A673 (cell line): ENCODE measurements at places on chromosomes 11 and 22.
A peak's percentile ranks its signal among the peaks of the same experiment; 100 is the strongest.

DNA sequence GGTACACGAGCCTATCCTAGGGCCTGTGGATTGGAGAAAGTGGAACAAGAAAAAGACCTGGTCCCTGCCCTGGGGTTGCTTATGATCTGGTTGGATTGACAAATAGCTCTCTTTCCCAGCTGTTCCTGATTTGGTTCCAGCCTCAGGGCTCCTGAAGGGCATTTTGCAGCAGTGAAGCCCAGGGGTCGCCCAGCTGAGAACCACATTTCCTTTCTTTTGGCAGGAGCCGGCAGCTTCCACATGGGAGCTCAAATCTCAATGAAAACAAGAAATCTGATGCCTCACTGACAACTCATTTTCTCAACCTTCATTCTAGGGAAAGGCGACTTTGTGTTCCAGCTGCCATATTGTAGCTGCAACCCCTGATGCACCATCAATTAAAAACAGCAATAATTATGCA lies 140.6 kb upstream of the CADM1 start:
- no peak for DNase-seq

DNA sequence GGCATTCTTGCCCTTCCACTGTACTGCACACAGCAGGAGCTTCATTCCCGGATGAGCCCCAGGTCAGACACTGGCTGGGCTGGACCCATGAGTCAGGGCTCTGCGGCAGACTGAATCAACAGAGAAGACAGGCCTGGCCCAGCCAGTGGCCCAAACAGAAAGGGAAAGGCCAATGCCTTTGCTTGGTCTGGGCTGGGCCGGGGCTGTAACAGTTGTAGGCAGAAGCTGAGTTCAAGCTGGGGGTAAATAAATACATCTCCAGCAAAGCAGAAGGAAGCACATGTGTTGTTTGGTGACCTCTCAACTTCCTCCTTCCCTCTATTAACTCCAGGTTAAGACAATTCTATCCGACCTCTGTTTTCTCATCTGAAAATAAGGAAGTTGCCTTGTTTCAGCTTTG lies 1.8 kb upstream of the SMIM35 start:
- no peak for DNase-seq

GRCh38 chr11:61092280-61092766 lies 10.0 kb upstream of the CD5 start:
- no peak for DNase-seq

DNA sequence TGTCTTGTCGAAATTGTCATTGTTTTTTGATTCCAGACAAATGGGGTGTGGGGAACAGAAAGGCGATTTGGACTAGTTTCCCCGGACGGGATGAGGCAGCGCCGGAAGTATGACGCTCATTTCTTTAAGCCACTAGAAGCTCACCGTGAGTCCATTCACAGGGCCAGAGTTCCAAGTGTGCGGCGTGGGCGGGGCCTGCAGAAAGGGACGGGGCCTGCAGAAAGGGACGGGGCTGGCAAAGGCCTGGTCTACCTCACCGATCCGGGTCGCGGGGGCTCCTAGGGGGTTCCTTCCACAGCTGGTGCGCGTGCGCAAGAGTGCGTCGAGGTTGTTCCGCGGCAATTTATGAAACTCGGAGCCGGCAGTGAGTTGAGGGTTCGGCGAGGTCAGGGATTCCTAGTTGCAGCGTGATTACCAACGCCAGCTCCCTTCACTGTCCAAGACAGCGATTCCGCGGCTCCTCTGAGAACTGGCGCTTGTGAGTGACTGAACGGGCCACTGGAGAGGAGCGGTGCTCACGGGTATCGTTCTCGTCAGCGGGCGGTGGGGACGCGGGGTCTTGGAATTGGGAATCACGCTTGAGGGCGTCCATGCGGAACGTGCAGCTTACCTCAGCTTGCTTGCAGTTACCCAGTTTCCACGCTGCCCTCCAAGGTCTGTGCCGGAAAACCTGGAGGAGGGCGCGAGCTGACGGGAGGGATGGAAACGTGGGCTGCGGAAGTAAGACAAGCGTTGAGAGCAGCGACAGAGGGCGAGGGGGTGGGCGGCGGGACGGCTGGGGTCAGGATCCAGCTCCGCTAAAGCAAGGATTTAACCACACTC lies at the start of gene ZNF215:
Gene ZNF215, plus strand, starts transcription at position 219 of the 822 bp plus-strand sequence. CDS start 5,847 bp downstream, outside the sequence.
- DNase-seq, result peak; percentile 55

DNA sequence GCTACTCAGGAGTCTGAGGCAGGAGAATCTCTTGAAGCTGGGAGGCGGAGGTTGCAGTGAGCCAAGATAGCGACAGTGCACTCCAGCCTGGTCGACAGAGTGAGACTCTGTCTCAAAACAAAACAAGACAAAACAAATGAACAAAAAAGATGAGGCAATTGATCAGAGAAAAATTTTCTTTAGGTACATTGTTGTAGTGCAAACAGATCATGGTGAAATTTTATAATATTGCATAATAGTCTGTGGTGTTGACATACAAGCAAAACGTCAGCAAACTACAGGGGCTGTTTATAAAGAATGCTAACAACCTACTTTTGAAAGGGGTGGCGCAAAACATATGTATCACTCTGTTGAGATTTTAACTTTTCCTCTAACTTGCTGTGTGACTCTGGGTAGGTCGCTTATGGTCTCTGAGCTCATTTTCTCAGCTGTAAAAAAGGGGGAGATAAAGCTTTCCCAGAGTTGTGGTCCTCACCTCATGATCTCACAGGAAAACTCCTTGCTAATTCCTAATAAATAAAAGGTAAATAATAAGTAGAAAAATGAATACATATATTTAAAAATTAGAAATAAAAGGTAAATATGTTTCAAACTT lies 64.8 kb upstream of the NUP160 start:
- DNase-seq, result no peak

- no peak for DNase-seq
These were observed 5.1 kb downstream of the FAM118A start for GRCh38 chr22:45314786-45315185.

DNA sequence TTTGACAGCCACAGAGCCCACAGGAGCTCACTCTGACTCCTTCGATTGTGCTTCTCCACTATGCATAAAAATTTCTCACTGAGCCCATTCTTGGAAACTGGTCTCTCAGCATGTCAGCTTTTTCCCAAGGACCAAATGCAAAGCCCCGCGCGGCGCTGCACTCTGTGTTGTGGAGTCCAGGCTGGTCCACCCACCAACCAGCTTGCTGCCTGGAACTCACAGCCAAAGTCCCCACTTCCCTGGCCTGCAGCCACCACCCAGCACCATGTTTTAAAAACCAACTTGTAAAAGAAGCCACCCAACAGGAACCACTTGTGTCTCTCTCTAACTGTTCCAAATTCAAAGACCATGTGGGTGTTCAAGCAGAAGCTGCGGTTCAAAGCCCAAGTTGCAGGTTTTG lies 124.4 kb downstream of the SPATA19 start:
- no peak for DNase-seq

DNA sequence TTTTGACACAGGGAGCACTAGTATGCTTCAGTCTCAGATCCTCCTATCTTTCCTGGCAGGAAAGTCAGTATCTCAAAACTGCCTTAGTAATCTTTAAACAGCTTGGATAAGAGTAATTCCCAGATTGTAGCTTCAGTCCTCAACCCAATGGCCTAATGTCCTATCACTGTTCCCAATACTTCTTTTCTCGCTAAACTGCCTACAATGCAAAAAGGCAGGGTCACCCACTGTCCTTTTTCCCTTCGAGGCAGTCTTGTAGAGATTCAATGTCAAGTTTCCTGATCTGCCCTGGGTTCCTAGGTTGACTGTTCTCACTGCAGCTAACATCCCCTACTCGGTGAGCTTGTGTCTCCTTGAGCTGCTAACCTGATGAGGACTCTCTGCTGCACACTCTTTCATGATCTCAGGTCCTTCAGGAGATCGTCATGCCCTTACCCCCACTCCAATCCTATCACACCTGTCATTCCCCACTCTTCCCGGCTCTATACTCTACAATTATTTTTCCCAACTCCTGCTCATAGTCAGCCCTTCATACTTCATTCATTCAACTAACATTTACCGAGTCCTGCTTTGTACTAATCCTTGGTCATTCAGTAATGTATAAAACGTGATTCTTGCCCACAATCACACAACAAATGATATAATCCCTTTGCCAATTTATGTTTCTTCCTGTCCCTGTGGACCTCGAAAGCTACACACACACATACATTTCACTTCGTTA lies 904 bp downstream of the C2CD3 start:
- no peak for DNase-seq

DNA sequence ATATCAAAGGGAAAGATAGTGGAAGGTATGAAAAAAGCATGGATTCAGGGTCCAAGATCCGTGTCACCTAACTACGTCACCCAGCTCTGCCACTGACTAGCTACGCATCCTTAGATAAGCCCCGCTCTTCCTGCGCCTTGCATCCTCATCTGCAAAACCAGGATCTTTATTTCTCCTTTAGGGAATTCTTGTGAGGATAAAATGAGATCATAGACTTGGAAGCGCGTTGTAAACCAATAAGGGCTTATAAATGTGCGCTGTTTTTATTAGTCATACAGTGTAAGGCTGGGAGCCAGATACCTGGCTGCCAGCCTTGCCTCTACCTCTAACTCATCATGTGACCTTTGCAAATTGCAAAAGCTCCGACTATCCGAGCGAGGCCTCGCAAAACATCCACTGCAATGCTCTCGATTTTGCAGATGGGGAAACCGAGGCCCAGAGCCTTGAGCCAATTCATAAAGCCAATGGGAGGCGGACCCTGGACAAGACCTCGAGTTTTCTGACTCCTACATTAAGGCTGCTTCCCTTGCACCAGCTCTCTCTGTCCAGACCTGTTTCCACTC lies 753 bp downstream of the PRPF19 start:
- peak; percentile 29 for DNase-seq

GRCh38 chr11:59923813-59924212 lies 14.4 kb upstream of the OOSP1 start:
- no peak for DNase-seq

GRCh38 chr11:33861386-33861785 lies 30.5 kb downstream of the LMO2 start:
- no peak for DNase-seq

DNA sequence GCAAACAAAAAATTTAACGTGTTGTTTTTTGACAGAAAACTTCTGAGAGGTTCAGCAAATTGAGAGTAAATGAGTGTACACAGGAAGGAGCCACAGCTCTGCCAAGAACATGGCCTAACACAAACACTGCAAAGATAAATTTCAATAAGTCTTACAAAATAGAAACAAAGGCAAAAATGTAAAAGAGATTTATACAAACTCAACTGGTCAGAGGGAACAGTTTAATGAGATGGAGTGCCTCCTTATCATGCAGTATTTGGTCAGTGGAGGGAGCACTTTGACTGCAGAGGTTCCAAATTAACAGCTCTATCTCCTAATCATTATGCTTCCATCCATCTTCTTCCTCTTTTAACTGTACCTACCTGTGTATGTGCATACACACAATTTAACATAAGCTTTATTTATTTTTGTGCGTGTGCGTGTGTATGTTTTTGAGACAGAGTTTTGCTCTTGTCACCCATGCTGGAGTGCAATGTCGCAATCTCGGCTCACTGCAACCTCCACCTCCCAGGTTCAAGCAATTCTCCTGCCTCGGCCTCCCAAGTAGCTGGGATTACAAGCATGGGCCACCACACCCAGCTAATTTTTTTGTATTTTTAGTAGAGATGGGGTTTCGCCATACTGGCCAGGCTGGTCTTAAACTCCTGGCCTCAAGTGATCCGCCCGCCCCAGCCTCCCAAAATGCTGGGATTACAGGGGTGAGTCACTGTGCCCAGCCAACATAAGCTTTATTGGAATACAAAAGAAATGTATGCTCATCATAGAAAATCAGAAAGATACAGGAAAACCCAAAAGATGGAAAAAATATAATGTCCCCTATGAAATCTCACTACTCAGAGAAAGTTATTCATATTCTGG lies 111.9 kb downstream of the MRTFA start:
- DNase-seq, result no peak

GRCh38 chr11:131964698-131965483 lies 594.5 kb downstream of the NTM start:
- no peak for DNase-seq
